ENCODE measurements at places on chromosomes 4 and X.
A peak's percentile ranks its signal among the peaks of the same experiment; 100 is the strongest.

DNA sequence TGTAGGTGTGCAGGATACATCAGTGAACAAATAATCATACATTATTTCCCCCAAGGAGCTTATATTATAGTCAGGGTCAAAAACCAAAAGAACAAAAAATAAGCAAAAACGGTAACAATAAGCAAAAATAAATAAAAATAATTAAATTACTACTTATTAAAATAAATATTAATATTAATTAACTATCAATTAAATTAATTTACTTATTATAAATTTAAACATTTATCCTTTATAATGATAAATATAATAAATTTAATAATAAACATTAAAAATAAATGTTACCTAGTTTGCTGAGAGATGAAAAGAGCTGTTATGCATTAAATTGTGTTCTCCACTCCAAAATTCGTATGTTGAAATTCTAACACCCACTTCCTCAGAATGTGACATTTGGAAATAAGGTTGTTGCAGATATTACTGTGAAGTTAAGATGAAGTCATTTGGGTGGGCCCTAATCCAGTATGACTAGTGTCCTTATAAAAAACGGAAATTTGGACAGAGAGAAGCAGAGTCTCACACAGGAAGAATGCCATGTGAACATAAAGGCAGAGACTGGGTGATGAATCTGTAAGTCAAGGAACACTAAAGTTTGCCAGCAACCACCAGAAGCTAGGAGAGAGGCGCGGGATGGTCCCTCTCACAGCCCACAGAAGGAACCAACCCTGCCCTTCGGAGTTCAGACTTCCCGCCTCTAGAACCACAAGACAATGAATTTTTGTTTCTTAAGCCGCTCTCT, 67.2 kb upstream of the IBSP start:
- DNase-seq = no peak

GRCh38 chr4:186040316-186040715, 28.6 kb upstream of the TLR3 start:
- DNase-seq = no peak

- no peak for DNase-seq
Measured at GRCh38 chr4:24604558-24605214, 20.3 kb upstream of the DHX15 start.

DNA sequence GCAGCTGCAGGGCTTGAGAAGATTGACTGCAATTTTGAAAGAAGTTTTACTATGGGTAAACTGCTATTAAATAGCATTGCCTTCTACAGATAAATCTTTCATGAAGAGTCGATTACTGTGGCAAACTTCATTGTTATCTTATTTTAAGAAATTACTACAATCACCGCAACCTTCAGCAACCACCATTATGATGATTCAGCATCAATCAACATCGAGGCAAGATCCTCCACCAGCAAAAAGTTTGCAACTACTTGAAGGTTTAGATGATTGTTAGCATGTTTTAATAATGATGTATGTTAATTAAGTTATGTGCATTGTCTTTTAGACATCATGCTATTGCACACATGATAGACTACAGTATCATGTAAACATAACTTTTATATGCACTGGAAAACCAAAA, 1511.0 kb downstream of the FSTL5 start:
- DNase-seq = no peak

GRCh38 chr4:147163311-147163710, 217.6 kb upstream of the TTC29 start:
- no peak for DNase-seq

GRCh38 chr4:836750-837301, 10.9 kb upstream of the CPLX1 start:
- no peak for DNase-seq

- peak; percentile 83 for DNase-seq
Measured at GRCh38 chrX:130393451-130394074, 8.1 kb upstream of the GPR119 start.

DNA sequence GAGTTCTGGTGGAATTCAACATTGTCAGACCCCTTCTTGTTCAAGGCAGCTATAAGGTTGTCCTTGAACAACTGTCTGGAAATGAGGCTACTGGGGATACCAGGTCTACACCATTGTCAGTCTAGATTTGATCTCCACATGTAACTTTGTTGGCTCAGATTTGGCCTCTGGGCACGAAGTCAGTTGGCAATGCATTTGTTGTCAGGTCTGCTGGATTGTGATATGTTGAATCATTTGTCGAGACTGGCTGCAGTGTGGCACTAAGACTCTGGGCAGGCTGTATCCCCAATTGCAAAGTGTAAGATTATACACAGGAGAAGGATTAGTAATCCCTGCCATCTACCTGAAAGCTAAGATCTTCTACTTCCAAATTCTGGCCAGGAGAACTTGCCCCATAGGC, 26.5 kb downstream of the ZNF81 start:
- no peak for DNase-seq

DNA sequence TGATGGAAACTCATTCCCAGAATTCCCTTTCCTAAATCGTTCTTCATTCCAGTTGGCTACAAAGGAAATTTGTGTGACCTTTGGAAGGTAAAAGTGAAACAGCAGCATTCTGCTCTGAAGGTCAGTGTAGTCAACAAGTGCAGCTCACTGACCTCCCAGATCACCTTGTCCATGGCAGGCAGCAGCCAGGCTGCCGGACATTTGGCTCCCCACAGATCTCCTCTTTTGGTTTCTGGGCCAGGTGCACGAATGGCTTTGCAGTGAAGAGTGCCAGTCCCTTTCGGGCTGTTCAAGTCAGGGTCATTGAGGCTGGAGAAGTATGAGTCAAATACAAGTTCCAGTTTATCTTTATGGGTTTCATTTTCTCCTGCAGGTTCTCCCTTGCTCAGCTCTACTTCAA, 14.3 kb downstream of the GPRIN3 start:
- no peak for DNase-seq

DNA sequence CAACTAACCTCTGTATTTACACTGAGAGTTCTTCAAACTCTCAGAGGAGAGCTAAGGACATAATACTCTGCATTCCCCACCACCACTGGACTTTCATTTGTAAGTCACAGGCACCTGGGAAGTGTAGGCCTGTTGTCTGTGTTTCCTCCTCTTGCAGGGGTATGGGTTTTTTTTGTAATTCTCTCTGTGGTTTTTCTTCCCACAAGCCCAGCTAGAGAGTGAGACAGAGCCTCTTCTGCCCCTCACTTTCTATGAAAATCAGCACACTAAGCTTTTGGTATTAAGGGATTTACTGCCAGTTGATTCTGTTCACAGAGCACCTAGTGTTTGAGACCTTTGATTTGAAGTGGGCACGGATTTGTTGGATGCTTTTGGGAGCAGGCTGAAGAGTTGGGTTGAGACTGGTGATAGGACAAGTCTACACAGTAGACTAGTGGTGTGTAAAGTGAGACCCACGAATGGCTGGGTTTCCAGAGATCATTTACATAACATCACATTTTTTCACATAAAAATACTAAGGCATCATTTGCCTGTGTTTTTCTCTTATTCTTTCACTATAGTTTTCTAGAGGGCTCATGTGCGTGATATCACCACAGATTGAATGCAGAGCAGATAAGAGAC, 28.9 kb upstream of the WDR17 start:
- DNase-seq = no peak

DNA sequence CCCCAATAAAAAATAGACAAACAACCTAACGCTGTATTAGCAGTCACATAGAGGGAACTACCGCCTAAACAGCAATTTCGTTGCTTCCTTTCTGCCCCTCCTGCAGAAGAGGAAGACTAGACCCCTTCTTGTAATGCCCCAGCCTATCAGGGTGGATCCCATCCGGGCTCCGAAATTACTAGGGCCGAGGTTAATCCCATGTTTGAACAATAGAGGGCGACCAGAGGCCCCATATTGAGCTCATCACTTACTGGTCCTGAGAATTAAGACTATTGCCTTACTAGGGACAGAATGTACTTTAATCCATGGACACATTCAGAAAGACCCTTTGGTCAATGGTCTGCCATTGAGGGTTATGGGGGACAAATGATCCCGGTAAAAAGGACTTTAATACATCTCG, 11.8 kb upstream of the ZNF630 start:
- DNase-seq = peak; percentile 74

- DNase-seq = no peak
Measured at GRCh38 chr4:106114270-106114669, 201.7 kb downstream of the TBCK start.

DNA sequence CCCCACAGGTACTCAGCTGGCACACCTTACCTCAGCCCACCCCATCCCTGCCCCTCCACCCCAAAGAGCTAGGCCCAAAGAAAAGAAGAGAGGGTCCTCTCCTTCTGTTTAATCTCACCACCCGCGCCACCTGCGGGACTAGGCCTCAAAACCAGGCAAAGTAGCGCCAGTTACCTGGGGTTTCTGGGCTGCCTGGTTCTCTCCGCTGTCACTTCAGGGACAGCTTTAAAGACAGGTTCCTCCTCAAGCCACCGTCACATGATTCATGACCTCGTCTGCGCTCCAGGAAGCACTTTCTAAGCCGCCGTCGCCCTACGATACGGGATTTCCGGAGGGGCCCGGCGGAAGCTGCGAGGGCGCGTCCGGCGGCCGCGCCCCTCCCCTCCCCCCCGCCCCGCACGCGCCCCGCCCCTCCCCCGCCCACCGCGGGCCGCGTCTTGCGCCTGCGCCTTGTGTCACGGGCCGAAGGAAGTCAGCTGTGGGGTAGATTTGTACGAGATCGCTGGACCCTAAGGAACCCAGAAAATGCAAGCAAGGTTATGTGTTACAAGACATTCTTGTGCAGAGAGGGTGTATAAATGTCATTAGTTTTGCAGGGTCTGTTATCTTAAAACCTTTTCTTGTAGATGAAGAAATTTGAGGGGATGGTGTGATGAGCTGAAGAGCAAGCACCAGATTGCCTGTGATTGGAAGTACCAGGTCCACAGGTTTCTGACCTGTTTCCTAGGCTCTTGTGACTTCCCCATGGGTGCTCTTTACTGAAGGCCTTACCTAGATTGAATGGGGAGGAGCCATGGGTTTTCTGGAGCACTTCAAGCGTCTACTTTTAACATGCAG, at the start of gene LAMTOR3:
Gene LAMTOR3, minus strand, starts transcription at position 267 of the 837 bp plus-strand sequence. CDS start 464 bp downstream, outside the sequence.
- peak; percentile 96 for DNase-seq

- DNase-seq = no peak
Measured at GRCh38 chrX:80537096-80537495, 116.8 kb downstream of the TENT5D start.

GRCh38 chr4:189088780-189089179, 851.9 kb upstream of the FRG1 start:
- DNase-seq = no peak

GRCh38 chr4:7964890-7965662, 25.4 kb upstream of the AFAP1 start:
- DNase-seq = peak; percentile 68

DNA sequence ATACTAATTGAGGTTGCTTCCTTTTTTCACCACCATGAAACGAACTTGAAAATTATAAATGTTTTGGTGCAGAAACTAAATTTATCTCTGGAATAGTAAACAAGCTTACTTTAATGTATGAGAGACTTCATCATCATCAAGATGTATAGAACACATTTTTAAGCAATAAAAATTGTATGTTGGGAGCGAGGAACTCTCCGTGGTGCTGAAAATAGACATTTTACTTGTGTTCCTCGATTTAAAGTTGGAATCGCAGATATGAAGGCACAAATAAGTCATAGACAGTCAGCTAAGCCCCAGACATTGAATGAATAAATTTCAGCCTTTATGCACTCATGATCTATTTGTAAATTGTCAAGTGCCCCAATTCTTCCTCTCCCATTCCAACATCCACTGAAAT, 310.7 kb downstream of the STK32B start:
- DNase-seq = no peak

All from endodermal cell (in vitro differentiated cells).